Mucosa of descending colon (tissue), 3 donors: ENCODE measurements at places on chromosomes 11 and 22.

GRCh38 chr22:39656495-39657490 lies 86.2 kb downstream of the CACNA1I start:
- DNase-seq, result no peak

DNA sequence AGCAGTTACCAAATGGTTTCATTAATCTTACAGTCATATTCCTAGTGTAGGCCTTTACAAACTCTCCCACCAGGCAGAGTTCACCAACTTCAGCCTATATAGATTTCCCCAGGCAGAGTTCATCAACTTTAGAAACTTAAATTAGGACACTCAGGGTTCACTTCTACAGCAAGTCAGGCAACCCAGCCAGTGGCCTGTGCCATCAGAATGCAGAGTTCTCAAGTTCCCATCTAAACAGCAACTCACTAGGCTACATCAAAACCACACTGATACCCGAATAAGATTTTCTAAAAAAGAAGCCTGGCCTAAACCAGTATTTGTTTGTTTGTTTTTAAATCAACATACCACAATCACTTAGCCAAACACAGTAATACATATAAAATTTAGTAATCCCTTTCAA lies 33.7 kb downstream of the PICALM start:
- DNase-seq, result no peak

DNA sequence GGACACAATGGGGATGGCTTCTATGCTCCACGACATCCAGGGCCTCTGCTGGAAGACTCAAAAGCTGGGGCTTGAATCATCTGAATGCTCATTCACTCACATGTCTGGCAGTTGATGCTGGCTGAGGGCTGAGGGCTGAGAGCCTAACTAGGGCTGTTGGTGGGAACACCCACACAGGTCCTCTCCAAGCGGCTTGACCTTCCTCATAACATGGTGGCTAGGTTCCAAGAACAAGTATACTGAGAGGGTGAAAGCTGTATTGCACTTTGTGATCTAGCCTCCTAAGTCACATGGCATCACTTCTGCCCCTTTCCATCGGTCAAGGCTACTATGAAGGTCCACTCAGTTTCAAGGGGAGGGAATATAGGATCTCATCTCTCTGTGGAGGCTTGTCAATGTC lies 7.5 kb downstream of the TMEM151A start:
- no peak for DNase-seq

DNA sequence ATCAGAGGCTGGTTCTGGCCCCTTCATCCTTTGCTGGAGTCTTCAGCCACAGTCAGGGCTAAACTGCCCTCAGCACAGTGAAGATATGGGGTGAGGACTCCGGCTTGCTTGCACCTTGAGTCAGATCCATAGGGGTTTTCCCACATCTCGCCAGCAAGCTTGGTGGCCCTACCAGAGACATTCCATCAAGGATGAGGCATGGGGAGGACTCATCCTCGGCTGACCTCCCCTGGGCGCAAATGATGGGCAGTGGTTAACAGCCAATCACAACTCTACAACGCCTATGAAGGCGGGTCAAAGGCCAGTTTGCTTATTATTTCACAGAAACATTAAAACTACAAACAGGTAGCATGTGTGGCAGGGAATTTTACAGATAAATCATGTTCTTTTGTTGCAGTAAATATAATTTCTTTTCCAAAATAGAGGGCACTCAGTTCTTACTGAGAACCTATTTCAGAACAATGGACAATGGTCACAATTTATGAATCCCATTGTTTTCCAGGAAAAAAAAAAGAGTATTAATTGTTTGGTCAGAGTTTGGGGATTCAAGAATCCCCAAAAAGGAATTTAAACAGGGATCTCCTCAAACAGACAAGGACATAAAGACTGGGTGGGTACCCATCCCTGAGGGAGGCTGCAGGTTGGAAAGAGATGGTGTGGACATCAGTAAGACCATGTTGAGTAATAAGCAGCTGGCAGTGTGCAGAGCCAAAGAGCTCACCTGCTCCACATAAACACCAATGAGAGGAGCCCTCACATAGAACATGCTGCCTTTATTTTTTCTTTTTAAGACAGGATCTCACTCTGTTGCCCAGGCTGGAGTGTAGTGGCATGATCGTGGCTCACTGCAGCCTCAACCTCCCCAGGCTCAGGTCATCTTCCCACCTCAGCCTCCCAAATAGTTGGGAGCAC lies 14.8 kb downstream of the PLAAT3 start:
- DNase-seq, result no peak

GRCh38 chr22:46535876-46536536 lies 1.4 kb downstream of the CELSR1 start:
- DNase-seq, result no peak

DNA sequence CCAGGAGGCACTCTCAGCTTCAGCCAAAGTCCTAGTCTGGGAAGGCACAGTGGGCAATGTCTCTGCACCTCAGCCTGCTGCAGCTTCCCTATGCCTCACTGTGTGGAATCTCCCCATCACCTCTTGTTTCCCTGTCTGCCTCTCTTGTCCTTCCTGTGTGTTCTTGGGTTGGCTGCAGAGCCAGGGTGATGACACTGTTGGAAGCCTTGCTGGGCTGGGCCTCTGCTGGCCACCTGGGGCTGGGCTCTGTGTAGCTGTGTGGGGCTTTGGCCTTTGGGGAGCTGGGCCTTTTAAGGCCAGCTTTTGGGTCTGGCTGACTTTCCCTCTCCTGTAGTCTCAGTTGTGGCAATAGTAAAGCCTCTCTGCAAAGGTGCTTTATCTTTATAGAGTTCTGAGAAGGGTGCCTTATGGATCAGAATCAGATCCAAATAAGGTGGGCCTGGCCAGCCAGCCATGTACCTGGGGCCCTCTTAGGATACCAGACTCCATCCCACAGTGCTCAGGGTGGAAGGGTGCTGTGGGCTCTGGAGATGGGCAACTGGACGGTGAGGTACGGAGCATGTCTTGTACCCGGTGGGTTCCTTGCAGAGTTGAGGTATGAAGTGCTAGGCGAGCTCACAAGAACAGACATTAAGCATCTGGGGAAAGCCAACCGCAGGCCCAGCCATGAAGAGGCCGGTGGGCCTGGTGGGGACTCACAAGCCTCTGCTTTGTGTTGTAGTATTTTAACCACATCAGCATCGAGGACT lies 10.3 kb upstream of the RANBP1 start:
- DNase-seq, result no peak

GRCh38 chr11:111731821-111732220 lies 34.4 kb downstream of the PPP2R1B start:
- no peak for DNase-seq

- no peak for DNase-seq
Measured at GRCh38 chr11:47550288-47551047, 2.5 kb downstream of the CELF1 start.

DNA sequence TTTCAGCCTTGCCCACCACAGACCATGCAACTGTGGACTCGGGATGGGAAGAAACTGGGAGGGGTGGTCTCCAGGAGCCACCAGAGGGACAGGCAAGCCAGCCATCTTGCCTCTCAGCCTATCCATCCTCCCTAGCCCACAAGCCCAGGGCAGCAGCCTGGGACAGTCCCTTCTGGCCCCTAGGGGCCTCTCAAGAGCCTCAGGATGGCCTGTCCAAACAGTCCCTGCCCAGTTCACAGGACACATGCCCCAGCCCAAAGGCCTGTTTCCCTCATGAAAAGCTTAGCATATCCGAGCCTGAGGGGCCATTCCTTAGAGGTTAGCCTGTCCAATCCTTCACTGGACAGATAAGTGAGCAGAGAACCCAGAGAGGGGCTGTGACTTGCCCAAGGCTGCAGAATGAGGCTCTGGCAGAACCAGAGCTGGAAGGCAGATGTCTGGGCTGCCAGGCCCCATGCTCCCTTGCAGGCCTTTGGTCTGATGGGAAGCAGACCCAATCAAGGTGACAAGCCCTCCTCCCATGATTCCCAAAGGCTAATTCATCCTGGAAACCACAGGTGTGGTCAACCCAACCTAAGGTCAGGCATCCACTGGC lies 28.2 kb downstream of the LRRC10B start:
- no peak for DNase-seq

DNA sequence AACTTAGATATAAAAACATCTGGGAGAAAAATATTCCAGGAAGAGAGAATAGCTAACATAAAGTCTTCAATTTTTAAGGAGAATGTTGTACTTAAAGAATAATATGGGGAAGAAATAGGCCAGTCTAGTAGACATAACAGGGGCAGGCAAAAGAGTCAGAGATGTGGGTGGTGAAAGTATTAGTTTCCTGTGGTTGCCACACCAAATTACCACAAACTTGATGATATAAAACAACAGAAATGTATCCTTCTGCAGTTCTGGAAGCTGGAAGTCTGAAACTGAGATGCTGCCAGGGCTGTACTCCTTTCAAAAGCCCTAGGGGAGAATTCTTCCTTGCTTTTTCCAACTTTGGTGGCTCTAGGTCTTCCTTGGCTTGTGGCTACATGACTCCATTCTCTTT lies 1309.7 kb downstream of the LRRC4C start:
- no peak for DNase-seq

DNA sequence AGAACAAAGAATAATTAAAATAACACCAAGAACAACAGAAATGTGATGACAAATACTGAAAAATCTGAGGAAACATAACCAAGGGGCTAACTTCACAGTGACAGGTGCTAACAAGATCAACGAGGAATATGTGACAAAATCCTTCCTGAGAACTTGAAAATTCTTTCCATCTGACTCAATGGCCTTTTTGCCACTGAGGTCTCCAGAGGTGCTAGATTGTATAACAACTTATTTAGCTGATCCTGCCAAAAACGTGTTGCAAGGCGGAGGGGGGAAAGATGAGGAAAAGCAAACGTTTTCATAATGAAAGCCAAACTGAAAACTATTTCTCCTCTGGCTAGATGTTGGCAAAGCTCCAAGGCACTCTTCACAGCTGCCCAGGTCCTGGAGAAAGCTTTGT lies 364.5 kb downstream of the NTM start:
- DNase-seq, result no peak

GRCh38 chr11:23856654-23857053 lies 640.2 kb upstream of the LUZP2 start:
- DNase-seq, result no peak

DNA sequence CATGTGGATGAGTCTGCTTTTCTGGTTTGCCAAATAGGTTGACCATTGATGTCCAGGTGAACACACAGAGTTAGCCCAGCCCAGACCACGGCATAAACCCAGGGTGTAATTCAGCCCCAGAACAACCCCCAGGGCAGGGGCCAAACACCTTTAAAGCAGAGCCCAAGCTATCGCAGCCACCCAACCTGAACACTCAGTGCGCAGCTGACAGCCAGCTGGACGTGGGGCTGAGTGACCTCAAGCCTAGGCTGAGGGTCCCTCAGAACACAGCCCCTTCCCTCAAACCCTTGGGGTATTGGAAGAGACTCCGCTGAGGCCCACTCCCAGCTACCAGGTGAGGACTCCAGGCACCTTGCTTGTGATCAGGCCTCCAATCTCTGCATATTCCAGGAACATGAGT lies 161.5 kb upstream of the NECTIN1 start:
- no peak for DNase-seq

- DNase-seq, result no peak
Measured at GRCh38 chr22:23044570-23044969, 25.7 kb upstream of the GNAZ start.

- DNase-seq, result no peak
Measured at GRCh38 chr11:44316659-44317240, 6.8 kb upstream of the ALX4 start.

GRCh38 chr11:2663506-2663905 lies 36.3 kb downstream of the KCNQ1OT1 start:
- no peak for DNase-seq

DNA sequence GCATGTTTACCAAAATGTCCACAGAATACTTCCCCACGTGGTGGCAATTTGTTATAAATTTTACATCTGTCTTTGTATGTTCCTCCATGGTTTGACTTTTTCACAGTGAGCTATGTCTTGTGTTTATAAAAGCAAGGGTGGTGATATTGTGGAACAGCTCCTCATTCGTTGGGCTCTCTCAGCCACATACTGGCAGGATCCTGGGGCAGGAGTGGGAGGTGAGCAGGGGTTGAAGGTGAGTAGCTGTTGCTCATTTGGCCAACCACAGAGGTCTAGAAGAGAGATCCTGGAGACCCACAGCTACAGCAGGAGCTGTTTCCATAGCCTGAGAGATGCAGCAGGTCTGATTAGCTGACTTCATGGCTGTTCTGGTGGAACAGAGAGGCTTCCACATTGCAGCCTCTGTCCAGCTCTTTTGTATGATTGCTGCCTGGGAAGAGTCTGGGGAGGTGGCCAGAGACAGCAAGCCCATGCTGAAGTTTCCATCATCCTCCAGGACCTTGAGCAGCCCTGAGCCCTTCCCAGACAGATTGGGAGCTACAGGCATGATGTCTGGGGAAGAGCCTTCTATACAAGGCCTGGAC lies 128.1 kb downstream of the LDLRAD3 start:
- no peak for DNase-seq

- no peak for DNase-seq
Measured at GRCh38 chr11:64180891-64181290, 5.1 kb upstream of the STIP1 start.

- DNase-seq, result no peak
Measured at GRCh38 chr11:85855341-85855656, at the start of gene CCDC83. Gene CCDC83 (plus strand): TSS chr11:85855383. CDS start chr11:85865124, 9,741 bp downstream.

DNA sequence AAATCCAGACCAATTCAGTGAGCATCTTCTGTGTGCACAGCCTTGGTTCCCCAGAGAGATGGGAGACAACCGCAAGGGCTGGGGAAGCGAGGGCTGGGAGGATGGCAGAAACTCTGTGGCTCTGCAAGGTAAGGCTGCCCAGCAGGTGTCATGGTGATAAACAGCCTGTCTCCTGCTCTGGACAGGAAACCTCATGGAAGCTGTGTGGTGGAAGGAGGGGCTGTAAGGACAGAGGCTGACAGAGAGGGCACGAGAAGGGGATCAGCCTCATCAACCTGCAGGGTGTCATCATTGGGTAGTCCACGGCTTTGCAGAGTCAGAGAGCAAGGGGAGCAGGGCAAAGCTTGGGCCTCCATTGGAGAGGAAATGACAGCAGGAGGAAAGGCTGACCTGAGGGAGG lies 138.4 kb upstream of the CADM1 start:
- DNase-seq, result no peak

GRCh38 chr11:2826679-2827056 lies 58.9 kb downstream of the CDKN1C start:
- DNase-seq, result no peak

DNA sequence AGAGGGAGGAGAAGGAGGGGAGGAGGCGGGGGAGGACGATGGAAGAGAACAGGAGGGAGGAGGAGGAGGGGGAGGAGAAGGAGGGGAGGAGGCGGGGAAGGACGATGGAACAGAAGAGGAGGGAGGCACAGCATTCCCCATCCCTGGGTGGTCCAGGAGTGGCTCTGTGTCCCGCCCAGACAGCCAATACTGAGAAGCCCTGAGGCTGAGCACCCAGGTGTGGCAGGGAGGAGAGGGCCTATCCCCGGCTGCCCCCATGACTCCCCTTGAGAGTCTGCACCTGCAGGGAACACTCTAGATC lies 717 bp downstream of the MRGPRE start:
- DNase-seq, result no peak
